Occipital lobe (tissue), 3 donors: ENCODE measurements at places on chromosomes 1 and 21. TPM values are rescaled to one million over a fixed set of nuclear protein-coding genes. Genes with fewer than 3 reads are reported as not detected.

The PTAFR gene
- total RNA-seq: 4.7 TPM

- DNase-seq: no peak
Measured at GRCh38 chr1:58966103-58966916, 182.5 kb upstream of the JUN start.

- DNase-seq: no peak
Measured at GRCh38 chr21:44850905-44851657, 22.4 kb downstream of the PTTG1IP start.

DNA sequence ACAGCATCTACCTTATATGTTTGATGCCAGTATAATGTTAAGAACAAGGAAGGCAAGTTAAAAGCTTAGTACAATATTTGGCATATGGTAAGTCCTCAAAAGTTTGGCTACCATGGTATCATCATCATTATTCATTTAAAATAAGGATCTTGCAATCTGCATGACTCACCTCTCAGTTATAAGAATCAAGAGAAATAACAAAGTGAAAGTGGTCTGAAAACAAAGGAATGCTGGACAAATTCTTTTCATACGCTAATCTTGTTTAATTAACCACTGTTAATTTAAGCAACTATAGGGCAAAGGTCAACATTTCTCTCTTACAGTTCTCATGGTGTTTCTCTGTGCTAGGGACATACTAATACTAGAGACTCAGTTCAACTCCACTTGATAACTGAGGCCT, 13.0 kb upstream of the CLDN19 start:
- DNase-seq: no peak

DNA sequence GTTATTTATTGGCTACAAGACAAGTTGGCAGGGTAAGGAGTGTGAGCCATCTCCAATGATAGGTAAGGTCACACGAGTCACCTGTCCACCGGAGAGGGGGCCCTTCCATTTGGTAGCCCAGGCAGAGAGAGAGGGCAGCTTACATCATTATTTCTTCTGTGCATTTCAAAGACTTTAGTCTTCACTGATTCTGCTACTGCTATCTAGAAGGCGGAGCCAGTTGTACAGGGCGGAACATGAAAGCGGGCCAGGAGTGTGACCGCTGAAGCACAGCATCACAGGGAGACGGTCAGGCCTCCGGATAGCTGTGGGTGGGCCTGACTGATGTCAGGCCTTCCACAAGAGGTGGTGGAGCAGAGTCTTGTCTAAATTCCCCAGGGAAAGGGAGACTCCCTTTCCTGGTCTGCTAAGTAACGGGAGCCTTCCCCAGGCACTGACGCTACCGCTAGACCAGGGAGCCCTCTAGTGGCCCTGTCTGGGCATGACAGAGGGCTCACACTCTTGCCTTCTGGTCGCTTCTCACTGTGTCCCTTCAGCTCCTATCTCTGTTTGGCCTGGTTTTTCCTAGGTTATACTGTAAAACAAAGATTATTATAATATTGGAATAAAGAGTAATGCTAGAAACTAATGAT, 36.7 kb downstream of the ZNF695 start:
- peak; percentile 6 for DNase-seq

DNA sequence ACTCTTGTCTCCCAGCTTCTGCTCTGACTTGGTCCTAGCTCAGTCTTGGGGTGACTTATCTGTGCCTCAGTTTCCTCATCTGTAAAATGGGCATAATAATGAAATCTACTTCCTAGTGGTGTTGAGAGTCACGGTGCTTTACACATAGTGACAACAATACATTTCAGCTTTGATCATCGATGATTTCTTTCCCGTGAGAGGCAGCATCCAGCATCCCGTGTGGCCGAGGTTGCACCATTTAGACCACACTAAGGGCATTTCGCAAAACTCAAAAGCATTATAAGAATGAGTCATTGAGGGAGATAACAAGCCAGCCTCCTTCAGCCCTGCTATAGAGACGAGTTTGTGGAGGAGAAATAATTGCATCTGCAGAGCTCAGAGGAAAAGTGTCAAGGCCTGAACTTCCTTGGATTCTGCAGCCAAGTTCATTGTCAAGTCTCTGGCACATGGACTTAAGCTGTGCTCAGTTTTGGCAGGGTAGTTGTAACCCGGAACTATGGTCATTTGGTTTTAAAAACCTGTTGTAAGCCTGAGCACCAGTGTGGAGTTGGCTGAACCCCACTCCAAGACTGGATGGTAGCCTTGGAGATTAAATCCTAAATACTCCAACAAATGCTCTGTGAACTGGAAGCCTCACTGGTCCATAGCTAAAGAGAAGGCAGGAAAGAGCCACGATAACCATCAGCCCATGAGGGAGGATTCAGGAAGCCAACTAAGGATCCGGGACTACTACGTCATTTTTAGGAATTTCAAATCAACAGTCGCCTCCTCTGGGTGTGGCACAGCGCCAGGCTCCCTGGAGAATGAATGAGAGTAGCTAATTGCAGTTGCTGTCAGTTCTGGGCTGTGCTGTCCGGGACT, 64.2 kb downstream of the TCP10L start:
- no peak for DNase-seq

The LBR gene
- total RNA-seq: 71.6 TPM

DNA sequence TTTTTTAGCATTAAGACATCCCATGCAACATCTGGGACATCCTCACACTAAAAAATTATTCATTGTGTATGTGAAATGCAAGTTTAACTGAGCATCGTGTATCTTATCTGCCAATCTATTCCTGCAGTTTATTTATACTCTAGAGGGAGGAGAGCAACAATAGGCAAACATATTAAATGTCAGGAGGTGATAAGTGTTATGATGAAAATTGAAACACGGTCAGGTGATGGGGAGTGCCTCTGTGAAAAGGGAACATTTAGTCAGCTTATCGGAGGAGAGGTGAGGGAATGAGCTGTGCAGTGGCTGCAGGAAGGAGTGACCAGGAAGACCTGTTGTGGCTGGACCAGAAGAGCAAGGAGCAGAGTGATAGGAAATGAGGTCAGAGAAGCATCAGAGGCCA, 775 bp upstream of the EFCAB14 start:
- no peak for DNase-seq

- DNase-seq: no peak
Measured at GRCh38 chr21:34808569-34809204, 139.9 kb downstream of the CLIC6 start.

The MAP3K21 gene
- 4.1 TPM for total RNA-seq

The LGALS8 gene
- 203 TPM for total RNA-seq

The DCDC2B gene
- total RNA-seq: not detected

GRCh38 chr1:9904596-9904995, 5.5 kb downstream of the CTNNBIP1 start:
- DNase-seq: no peak

- no peak for DNase-seq
Measured at GRCh38 chr1:45348966-45349677, 8.9 kb upstream of the MUTYH start.

- DNase-seq: no peak
Measured at GRCh38 chr1:30374400-30375070, 348.9 kb downstream of the MATN1 start.

The NR5A2 gene
- 0.31 TPM for total RNA-seq

The EFNA3 gene
- 7.6 TPM for total RNA-seq

The LYPD8 gene
- not detected for total RNA-seq

DNA sequence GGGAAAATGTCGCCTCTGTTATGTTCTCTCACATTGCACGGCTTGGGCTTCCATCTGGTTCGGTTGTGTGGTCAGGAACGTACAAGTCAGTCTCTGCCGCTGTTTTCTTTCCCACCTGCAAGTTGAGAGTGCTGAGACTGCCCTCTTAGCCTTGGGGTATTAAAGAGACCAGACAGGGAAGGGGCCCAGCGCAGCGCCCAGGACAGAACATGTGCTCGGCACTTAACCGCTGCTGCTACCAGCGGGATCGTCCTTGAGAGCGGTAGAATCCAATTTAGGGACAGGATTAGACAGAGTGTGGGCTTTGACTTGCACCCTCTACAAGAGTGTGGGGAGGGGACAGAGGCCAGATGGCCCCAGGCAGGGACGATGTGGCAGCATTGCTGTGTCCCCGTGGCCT, 17.7 kb upstream of the AGPAT3 start:
- no peak for DNase-seq

- no peak for DNase-seq
Measured at GRCh38 chr21:43591571-43591970, 67.7 kb downstream of the HSF2BP start.

DNA sequence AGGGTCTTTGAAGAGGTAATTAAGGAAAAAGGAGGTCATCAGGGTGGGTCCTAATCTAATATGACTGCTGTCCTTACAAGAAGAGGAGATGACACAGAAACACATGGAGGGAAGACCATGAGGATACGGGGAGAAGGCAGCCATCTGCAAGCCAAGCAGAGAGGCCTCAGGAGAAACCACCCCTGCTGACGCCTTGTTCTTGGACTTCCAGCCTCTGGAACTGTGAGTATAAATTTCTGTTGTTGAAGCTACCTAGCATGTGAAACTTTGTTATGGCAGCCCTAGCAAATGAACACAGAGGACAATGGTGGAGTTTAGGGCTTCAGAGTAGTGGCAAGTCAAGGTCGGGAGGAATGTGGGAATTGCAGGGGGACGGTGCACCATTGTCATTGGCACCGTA, 36.7 kb upstream of the FAM89A start:
- no peak for DNase-seq

DNA sequence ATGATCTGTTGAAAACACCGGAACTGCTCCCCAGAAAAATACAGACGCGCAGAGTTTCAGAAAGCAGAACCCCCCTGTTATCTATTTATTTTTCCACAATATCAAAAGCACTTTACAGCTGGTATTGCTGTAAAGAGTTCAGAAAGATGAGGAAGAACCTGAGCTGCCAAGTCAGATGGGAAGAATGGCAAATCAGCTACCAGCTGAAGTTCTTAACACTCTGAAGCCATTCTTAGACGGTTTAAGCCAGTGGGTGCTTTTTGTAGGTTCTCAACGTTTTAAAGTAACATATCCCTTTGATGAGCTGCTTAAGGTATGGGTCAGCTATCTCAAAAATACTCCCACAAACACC, 714 bp upstream of the AKIRIN1 start:
- DNase-seq: no peak

DNA sequence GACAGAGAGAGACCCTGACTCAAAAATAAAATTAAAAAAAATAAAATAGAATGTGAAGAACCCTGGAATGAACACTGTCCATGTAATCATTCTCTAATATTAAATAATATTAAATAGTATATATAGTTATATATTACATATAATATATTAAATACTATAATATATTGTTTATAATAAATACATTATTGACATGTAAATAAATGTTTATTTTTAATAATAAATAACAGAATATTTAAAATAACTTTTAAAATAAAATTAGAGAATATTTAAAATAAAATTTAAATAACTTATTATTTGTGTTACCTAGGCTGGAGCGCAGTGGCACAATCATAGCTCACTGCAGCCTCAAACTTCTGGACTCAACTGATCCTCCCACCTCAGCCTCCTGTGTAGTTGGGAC, 32.1 kb downstream of the TRAF5 start:
- DNase-seq: no peak

DNA sequence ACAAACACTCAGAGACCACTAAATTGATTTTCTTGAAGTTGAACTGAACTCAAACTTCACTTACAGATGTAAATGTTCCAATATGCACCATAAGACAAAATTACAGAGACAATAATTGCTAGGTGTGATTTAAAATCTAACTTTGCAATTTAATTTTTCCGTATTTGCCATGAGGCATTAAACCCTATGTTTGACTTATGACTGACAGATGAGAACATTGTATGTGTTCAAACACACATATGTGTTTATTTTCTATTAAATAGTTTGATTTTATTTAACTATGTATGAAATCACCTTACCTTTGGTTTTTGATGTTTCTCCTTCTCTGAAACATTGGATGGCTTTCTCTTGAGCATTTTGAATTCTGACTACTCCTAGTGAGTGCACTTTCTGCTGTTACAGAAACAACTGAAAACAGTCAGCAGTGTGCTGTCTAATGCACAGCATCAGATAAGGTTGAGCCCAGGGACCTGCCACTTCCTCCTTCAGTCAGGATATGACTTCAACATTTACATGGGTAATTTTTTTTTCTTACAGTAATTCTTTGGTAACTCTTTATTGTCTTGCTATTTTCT, at the start of gene SAMSN1:
SAMSN1 (minus strand) TSS at position 410 of the 575 bp plus-strand sequence; CDS start at position 356, 54 bp downstream.
- no peak for DNase-seq

The GNG4 gene
- 31.5 TPM for total RNA-seq

GRCh38 chr1:193308438-193308837, 122.0 kb upstream of the B3GALT2 start:
- DNase-seq: no peak

GRCh38 chr1:23875382-23875781, 7.3 kb upstream of the FUCA1 start:
- DNase-seq: no peak

GRCh38 chr1:56097713-56098112, 481.6 kb downstream of the PLPP3 start:
- no peak for DNase-seq

GRCh38 chr1:37557402-37557801, 662 bp downstream of the DNALI1 start:
- no peak for DNase-seq

The C4BPA gene
- not detected for total RNA-seq

The OLFML3 gene
- total RNA-seq: 22.5 TPM

DNA sequence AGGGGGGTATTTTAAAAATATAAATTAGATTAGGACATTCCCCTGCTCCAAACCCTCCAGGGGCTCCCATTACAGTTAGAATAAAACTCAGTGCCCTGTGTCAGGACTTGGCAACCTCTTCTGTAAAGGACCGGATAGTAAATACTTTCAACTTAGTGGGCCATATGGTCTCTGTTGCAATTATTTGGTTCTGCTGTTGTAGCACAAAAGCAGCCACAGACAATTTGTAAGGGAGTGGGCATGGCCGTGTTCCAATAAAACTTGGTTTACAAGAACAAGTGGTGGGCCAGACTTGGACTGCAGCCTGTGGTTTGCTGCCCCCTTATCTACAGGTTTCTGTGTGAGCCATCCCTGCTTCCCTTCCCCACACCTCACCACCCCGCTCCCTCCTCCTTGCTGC, 92.0 kb downstream of the ACTL8 start:
- no peak for DNase-seq

The FCGR3A gene
- 4.7 TPM for total RNA-seq

The PLEKHN1 gene
- not detected for total RNA-seq

The OR6N1 gene
- total RNA-seq: not detected

- DNase-seq: no peak
Measured at GRCh38 chr1:243950166-243950565, 100.1 kb upstream of the AKT3 start.

The CNKSR1 gene
- total RNA-seq: 3.1 TPM

- DNase-seq: no peak
Measured at GRCh38 chr1:77228836-77229235, 9.6 kb upstream of the PIGK start.

GRCh38 chr1:162020150-162020549, 3.5 kb downstream of the OLFML2B start:
- DNase-seq: no peak

DNA sequence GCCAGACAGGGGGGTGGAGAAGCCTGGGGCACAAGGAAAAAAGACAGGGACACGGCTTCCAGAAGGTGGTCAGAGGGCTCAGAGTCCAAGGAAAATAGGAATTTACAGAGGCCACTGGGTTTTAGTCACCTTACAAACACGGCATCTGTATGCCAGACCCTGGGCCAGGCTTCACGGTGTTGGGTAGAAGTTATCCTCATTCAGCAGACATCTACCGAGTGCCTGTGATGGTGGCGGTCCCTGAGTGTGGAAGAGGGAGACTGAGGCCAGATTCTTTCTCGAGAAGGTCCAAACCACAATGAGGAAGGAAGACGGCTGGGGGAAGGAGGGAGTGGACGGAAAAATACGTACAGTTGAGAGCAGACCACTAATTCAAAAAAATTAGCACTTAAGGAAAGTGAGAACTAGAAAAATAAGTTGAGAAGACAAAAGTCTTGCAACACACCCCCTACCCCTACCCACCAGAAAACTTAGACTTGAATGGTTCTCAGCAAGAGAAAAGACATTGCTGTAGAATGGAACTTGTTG, 864 bp upstream of the BTG2 start:
- no peak for DNase-seq

- no peak for DNase-seq
Measured at GRCh38 chr1:242004751-242005495, 6.0 kb upstream of the MAP1LC3C start.
